ENCODE measurements at places on chromosomes 12 and 14.

GRCh38 chr12:27220055-27220987, 23.8 kb upstream of the STK38L start:
- DNase-seq = no peak

DNA sequence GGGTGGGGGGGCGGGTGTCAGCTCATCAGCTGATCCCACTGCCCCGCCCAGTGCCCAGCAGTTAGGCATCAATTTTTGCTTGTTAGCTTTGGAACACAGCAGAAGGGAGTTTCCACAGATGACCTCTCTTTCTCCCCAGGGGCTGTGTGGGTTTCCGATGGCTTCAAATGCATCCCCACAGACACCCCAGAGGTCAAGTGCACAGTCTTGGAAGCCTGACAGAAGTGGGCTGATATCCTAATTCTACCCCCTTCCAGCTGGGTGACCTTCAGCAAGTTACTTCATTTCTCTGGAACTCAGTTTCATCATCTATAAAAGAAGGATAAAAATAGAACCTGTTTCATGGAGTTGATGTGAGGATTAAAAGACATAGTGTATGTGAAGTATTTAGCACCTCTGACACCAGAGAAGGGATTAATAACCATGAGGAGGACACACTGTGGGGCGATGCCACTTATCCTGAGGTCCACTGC, 22.0 kb downstream of the TTC9 start:
- no peak for DNase-seq

- no peak for DNase-seq
These were observed 7.1 kb upstream of the CGRRF1 start for GRCh38 chr14:54502602-54503001.

DNA sequence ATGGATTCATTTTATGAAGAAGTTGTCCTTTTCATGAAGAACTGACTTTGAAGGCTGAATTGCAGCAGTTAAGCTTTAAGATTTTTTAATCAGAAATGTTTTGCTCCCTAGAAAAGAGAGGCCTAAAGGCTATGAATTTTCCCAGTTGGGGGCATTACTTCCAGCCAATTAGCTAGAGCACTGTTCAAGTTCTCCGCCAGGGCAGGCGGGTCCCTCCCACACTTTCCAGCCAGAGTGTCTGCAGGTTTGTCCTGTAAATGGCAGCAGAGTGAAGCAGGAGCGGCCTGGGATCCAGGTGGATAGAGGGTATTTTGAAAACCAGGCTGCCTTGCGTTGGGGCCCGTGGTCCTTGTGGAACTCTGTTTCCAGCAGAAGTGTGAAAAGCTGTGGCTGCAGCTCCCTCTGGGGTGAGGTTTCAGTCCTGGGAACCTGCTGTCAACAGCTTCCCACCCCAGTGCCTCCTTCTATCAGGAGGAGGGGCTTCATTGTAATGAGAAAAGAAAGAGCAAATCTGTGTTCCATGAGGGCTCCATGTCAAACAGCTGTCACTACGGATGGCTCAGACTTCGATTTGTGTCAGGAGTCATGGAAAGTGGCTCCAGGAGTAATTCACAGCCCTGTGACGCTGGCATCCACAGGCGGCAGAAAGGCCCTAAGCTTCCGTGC, 210.7 kb upstream of the TMEM132C start:
- no peak for DNase-seq

GRCh38 chr14:69360438-69361108, 37.5 kb downstream of the ERH start:
- no peak for DNase-seq

DNA sequence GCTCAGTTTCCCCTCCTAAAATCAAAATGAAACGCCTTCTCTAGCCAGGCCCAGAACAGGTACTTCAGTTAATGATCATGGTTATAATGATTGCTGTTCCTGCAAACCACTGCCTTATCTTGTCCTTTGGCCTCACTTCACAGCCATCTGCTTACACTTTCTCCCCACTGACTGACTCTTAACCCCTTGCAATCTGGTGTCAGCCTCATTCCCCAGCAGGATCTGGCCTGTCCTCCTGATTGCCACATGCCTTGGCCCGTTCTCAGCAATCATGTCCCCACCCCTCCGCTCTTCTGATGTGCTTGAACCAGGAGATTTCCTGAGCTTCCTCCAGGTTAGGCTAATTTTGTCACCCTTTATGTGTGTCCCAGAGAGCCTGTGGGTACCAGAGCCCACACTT, 64.5 kb downstream of the KCNA1 start:
- no peak for DNase-seq

Measured in activated CD4-positive, alpha-beta T cell treated with anti-CD3 and anti-CD28 coated beads, Interleukin-2, amount 50 U/mL, for 24 hours (primary cell).